Kidney (tissue), 22 donors: ENCODE measurements at places on chromosomes 12 and 14.

GRCh38 chr12:131904346-131904745 lies 9.9 kb downstream of the ULK1 start:
- no peaks in the 10 kb centered on the region for H3K4me1 ChIP-seq
- no peaks in the 10 kb centered on the region for H3K36me3 ChIP-seq
- no peaks in the 10 kb centered on the region for H3K27me3 ChIP-seq
- DNase-seq: peak; percentile 49

GRCh38 chr14:92121207-92121669 lies 268 bp downstream of the NDUFB1 start:
- DNase-seq: peak; percentile 64
- peak overlapping the region; percentile 96 for H3K27ac ChIP-seq
- no peaks in the 10 kb centered on the region for H3K36me3 ChIP-seq
- peak overlapping the region; percentile 99 for H3K4me3 ChIP-seq
- H3K4me1 ChIP-seq: no peaks in the 10 kb centered on the region

DNA sequence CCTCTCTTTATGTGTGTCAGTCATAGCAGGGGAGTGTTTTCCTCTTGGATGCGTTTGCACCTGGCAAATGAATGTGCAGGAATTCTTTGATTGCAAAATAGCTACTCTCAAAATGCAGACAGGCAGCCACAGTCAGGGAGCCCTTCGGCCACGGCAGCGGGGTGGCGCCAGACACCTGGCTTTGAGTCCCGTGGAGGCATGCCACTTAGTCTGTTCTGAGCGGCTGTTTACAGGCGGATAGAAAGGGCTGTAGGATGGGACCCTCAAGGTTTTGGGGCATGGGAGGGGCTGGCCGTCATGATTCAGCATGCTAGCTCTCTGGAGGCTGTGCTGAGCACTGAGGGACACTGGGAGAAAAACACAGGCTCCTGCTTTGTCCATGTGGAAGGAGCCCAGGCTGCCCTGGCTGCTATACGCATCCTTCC lies 117.1 kb downstream of the SLC25A47 start:
- no peaks in the 10 kb centered on the region for H3K27me3 ChIP-seq
- no peaks in the 10 kb centered on the region for H3K4me1 ChIP-seq

DNA sequence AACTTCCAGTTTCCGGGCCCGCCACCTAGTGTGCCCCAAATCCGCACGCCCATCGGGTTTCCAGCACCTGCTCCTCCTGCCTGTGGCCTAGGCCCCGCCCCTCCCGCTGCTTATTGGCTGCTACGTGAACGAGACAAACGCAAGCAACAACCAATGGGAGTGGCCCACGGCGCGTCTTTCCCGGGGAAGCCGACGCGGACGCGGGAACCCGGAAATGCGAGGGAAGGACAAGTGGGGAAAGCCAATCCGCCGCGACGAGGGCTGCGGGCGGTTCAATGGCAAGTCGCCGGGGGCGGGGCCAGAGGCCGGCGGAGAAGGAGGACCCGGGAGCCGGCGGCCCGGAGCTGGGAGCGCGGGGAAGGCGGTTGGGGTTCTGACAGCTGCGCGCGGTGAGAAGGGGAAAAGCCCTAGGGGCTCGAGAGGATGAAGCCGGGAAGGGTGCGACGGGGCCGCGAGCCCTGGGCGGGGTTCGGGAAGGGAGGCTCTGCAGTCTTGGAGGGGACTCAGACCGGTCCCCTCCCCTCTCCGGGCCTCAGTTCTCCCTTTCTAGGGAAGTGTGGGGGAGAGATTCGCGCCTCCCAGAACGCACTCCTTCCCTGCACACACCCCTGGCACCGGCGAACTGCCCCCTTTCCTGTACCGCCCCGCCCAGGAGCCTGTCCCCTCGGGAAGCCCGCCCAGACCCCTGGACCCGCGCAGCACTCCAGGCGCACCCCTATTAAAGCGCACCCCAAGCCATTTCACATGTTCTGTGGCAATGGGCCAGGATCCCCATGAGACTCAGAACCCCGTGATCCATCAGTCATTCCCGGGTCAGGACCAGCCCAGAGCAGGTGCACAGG lies at the start of gene FICD:
FICD (plus strand) TSS at position 305 of the 842 bp plus-strand sequence. CDS start 1,696 bp downstream, outside the sequence.
- peak; percentile 99 for DNase-seq
- peaks cover 10% of the 10 kb centered on the region for H3K36me3 ChIP-seq
- no peaks in the 10 kb centered on the region for H3K27me3 ChIP-seq
- H3K27ac ChIP-seq: no peak within 1 kb of the TSS
